SJSA1 (cell line): ENCODE measurements at places on chromosomes 12 and 14. TPM values are rescaled to one million over a fixed set of nuclear protein-coding genes. Genes with fewer than 3 reads are reported as not detected.

The TAS2R10 gene
- total RNA-seq, result 0.53 TPM in 1 of 2 replicates, not detected in the other

GRCh38 chr14:93857500-93858283, 69.4 kb upstream of the PRIMA1 start:
- DNase-seq, result no peak

DNA sequence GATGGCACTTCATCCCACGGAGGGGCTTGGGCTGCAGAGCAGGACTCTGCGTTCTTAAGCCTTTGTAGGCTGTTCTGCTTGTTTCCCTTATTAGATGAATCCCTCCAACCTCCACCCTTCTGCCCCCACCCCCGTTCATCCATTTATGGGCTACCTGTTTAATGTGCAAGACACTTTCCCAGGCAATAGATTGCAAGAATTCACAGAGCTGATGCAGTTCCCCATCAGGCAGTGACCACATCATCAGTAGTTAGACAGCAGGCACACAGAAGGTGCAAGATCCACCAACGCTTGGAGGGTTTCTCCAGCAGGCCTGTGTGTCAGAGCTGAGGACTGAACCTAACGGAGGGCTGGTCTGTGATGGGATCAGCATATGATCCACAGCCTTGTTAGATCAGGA, 1.2 kb upstream of the C1R start:
- DNase-seq, result no peak

DNA sequence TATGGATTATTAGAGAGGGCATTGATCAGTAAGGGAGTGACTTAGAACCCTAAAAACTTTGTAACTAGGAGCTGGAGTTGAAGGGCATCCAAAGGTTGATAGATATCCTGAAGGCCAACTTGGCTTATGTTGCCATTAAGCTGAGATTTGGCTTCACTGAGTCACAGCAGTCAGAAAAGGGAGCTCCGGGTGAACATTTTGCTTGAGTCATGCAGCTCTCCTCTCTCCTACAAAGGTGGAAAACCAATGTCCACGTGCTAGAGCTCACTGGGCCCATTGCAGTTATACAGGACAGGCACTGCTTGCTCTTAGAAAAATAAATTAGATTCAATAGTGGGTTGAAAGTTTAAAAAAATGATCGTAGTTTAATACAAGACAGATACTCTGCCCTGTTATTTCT, 87.3 kb upstream of the LRIG3 start:
- no peak for DNase-seq
